ENCODE measurements at places on chromosomes 3 and 15.

DNA sequence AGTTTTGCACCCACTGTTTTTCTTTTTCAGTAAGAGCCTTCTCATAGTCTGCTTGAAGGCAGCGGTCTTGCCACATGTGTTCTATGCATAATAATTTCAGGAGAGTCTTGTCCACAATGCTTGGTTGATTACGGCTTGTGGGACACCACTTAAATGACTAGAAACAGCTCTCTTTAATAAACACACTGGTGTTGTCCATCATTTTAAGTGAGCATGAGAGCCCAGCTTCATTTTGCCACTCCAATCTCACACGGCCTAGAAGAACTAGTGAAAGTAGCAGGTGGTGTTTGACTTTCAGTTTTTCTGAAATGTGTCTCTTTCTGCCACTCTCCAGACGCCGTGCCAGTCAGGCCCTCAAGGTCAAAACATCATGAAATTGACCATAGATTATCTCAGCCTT, 292.1 kb downstream of the LPP start:
- no peak for DNase-seq

- peak; percentile 40 for DNase-seq
Measured at GRCh38 chr3:16439163-16439847, 74.2 kb downstream of the RFTN1 start.

DNA sequence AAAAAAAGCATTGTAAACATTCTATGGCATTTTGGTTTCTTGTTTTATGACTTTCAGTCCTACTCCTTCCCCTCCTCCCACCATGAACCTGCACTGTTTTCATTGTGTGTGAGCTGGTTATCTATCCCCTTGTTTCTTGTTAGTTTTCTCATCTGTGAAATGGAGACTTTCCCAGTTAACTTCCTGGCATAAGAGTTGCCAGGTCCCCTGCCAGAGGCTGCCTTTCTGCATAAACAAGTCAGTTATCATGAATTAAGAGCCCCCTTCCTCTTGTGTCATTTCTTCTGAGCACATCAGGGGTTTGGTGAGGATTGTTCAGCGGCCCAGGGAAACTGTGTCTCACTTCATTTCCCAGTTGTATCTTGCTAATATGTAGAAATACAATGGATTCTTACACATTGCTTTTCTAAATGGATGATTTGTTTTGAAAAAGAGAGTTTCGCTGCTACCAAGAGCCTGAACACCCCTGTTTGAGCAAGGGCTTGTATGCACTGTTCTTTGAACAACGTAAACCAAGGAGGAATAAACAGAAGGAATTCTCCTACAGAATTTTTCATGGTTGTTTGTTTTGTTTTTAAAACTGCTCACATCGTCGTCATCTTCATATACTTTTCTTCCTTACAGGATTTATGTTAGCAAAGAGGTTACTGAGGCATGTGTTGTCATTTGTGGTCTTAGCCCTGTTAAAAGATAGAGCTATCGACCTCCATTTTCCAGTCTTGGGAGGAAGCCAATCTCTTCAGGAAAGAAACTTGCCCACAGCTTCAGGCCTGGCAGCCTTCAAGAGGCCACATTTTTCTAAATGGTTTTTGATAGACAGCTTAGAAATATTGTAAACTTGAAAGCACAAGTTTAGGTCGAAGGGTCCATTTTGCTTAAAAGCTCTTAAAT, 144.6 kb upstream of the IL12A start:
- no peak for DNase-seq

GRCh38 chr3:81045976-81046375, 715.5 kb downstream of the GBE1 start:
- no peak for DNase-seq

- DNase-seq = no peak
Measured at GRCh38 chr3:154759966-154760365, 320.2 kb upstream of the MME start.

- DNase-seq = no peak
Measured at GRCh38 chr15:76863693-76864092, 41.4 kb downstream of the SCAPER start.

GRCh38 chr3:131925571-131925970, 109.2 kb downstream of the CPNE4 start:
- no peak for DNase-seq

DNA sequence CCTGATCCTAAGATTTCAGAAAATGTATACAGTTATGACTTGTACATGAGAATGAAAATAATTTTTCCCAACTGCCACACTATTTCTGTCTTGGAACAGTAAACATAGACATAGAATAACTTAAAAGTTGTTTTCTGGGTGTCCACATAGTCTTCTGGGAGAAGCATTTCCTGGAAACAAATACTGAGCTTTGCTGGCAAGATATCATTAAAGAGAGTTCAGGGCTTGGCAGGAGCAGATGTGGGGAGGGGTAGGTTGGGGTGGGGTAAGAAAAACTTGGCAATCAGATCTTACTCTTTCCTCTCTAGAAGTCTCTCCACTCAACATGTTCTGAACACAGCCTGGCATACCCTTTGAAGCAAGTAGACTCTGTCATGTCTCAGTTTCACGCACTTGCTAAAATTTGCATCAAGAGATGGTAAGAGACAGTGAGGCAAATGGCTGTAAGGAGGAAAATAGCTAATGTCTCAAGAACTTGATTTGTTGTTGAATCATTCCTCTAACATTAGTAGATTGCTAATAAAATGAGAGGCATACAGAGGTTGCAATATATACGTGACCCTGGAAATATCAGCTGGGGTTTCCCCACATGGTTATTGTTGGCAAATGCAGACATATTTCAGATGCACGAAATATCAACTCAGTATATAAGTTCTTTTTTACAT, 27.3 kb upstream of the ABI3BP start:
- no peak for DNase-seq

DNA sequence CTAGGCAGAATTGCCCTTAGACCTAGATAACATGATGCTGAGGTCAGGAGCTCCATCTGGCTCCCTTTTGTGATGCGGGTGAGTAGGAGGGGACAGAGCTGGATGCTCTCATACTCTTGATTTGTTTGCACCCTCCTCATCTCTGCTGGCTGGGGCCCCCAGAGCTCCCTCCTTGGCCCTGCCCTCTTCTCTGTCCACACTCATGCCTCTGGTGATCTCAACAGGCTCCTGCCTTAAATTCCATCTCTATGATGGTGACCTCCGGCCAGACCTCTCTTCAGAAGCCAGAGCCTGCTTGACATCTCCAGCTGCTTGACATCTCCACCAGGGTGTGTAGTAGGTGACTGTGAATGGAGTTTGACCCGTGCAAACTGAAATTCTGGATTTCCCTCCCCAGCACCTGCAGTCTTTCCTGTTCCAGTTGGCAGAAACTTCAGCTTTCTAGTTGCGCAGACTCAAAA, 4.3 kb upstream of the FGD5 start:
- no peak for DNase-seq

- no peak for DNase-seq
Measured at GRCh38 chr3:70003119-70003518, 3.6 kb downstream of the SAMMSON start.

- DNase-seq = no peak
Measured at GRCh38 chr15:47975427-47975826, 145.4 kb upstream of the SLC24A5 start.

- DNase-seq = peak; percentile 10
Measured at GRCh38 chr3:142027300-142027699, 122.0 kb downstream of the TFDP2 start.

- no peak for DNase-seq
Measured at GRCh38 chr3:73284472-73284871, 223.0 kb downstream of the EBLN2 start.

DNA sequence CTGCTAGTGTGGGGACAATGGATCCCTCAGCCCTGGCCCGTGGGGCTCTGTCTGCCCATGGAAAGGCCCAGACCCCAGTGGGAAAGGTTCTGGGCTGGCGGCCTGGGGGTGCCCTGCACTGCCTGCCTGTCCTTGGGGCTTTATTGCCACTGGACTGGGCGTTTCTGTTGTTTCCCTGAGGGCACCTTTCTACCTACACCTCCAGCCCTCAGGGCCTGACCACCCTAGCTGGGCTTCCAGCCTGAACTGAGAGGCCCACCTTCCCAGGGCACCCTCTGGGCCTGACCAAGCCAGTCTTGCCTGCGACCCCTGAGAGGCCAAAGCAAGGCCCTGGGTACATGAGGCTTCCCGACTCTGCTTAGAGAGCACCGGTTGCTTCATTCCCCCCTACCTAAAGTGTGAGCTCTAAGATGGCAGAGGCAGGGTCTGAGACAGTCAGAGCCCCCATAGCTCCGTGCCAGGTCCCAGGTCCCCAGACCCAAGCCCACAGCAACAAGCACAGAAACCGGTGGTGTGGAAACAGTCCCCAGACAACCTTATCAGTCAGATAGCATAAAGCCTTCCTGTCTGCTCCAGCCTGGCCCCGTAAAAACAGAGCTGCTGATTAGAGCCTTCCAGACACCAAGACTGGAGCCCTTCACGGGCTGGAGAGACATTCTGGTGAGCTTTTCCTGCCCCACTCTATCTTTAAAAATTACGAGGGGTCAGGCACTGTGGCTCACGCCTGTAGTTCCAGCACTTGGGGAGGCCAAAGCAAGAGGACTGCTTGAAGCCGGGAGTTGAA, 102.8 kb downstream of the CHSY1 start:
- no peak for DNase-seq

GRCh38 chr15:28107111-28107903, 8.2 kb upstream of the OCA2 start:
- peak; percentile 54 for DNase-seq

- peak; percentile 8 for DNase-seq
Measured at GRCh38 chr3:133540896-133541674, 32.4 kb upstream of the CDV3 start.

DNA sequence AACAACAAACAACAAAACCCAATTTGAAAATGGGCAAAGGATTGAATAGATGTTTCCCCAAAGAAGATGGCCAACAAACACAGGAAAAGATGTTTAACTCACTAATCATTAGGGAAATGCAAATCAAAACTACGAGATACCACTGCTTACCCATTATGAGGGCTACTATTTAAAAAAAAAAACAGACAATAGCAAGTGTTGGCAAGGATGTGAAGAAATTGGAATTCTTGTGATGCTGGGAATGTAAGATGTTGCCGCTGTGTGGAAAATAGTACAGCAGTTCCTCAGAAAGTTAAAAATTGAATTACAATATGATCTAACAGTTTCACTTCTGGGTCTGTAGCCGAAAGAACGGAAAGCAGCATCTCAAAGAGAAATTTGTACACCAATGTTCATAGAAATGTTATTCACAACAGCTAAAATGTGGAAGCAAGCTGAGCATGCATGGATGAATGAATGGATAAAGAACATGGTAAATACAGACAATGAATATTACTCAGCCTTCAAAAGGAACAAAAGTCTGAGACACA, 121.9 kb downstream of the CHSY1 start:
- no peak for DNase-seq

- DNase-seq = no peak
Measured at GRCh38 chr3:168081171-168081771, 14.5 kb downstream of the GOLIM4 start.

DNA sequence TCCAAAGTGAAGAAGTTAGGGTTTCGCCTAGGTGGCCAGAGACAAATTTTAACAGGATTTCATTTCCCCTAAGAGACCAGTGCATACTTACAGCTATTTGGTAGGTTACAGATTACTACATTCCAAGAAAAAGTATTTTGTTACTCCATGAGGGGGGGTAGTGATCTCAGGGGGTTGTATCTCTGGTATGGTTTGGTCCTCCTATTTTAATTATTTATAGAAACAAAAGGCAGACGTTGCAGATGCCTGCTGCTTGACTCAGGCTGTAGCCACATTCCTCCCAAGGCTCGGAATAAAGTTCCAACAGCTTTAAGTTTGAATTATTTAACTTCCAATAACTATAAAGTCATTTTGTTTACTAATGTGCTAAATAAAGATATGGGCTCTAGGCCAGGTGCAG, 1.3 kb upstream of the TRIM59 start:
- DNase-seq = peak; percentile 91

- DNase-seq = no peak
Measured at GRCh38 chr15:64894395-64895056, 17.2 kb upstream of the ANKDD1A start.

GRCh38 chr3:12869035-12869621, 27.8 kb upstream of the RPL32 start:
- DNase-seq = peak; percentile 33

GRCh38 chr15:74302821-74303359, 64.6 kb downstream of the CYP11A1 start:
- DNase-seq = peak; percentile 67

- no peak for DNase-seq
Measured at GRCh38 chr3:124684459-124684858, 45.8 kb upstream of the UMPS start.

DNA sequence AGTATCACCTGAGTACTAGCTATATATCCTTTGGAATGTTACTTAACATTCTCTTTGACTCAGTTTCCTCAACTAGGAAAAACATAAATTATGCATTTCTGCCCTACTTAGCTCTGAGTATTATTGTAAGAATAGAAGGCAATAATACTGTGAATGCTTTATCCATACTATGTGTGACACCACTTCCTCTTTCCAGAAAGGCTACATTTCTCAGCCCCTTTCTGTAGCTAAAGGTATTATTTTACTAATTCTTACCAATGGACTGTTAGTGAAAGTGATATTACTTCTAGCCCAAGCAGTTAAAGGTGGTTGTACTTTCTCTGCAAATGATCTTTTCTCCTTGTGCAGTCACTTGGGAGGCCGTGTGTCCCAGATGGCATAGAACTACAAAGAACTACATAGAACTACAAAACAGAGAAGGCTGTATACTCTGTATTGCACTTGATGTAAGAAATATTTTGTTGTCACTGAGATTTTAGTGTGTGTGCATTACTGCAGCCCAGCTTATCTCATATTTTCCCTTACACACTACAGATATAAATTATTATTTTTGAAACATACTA, 35.1 kb downstream of the MYH15 start:
- no peak for DNase-seq

- no peak for DNase-seq
Measured at GRCh38 chr3:17259685-17260084, 374.9 kb downstream of the PLCL2 start.

GRCh38 chr15:44029003-44029402, 166.1 kb downstream of the FRMD5 start:
- DNase-seq = no peak

GRCh38 chr3:127745656-127746399, 73.1 kb downstream of the ABTB1 start:
- no peak for DNase-seq

DNA sequence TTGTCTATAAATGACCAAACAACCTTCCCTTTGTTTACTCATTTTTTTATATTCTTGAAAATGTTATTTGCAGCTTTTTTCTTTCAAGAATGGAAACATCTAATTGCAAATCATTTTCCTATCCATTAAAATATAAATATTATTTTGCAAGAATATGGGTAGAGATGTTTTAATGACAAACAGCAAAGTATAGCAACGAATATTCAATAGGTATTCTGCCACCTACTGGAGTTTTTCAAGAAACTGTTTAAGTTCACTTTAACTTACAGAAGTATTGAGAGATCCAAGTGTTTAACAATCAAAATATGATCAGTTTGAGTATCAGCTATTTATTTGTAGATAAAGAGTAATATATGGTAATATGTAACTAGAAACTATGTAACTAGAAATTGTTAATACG, 6.9 kb upstream of the EOGT start:
- no peak for DNase-seq

Data from GM03348 (cell line).